ENCODE measurements at places on chromosomes 6 and 20.

- no peak for DNase-seq
These were observed 178.7 kb downstream of the ATXN1 start for GRCh38 chr6:16582446-16583143.

DNA sequence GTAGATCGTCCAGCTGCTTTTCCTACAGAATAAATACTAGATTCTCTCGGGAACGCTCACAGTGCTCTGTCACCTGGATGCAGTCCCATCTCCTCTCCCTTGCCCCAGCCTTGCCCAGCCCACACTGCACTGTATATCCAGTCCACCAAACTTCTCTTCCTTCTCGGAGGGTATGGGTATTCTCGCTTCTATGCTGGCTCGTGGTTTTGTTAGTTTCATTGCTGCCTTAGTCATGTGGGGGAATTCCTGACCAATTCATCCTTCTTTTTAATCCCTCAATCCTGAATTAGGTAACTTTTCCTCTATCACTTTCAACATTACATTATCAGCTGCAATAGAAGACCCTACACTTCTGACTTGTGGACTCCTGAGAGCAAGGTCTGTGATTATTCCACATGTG, 252.4 kb downstream of the GMDS start:
- DNase-seq: no peak

DNA sequence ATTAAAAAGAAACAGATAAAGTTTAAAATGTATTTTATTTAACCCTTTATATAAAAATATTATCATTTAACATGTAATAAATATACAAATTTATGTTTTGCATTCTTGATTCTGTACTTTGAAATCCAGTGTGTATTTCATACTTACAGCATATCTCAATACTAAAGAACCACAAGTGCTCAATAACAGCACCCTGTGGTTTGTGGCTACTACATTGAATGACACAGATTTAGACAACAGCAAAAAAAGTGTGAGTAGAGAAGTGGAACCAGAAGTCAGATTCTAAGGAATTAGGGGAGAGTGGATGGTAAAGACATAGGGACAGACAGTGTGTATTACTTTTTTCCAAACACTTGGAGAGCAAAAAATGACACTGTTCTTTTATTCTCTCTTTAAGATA, 524.5 kb downstream of the BMP2 start:
- no peak for DNase-seq

DNA sequence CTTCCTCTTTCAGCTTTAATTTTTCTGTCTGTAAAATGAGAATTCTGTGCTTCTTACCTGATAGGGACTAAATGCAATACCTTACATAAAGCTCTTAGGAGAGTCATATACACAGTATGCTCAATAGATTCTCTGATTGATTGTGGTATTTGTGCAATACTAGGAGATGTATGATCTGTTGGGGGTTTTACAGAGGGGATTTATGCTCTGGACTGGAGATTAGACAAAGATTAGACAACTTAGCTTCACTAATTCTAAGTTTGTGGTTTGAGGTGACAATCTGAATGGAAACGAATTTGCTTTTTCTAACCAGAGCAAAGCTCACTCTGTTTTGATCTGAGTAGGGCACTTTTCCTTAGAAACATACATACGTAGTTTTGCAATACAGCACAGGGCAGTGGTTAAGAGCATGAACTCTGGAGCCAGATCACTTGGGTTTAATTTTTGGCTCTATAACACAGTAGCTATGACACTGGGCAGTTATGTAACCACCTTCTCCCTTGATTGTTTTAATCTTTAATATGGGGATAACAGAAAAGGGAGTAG, 126.2 kb downstream of the RNF144B start:
- DNase-seq: no peak

GRCh38 chr6:45555981-45556771, 178.4 kb upstream of the SUPT3H start:
- DNase-seq: no peak

DNA sequence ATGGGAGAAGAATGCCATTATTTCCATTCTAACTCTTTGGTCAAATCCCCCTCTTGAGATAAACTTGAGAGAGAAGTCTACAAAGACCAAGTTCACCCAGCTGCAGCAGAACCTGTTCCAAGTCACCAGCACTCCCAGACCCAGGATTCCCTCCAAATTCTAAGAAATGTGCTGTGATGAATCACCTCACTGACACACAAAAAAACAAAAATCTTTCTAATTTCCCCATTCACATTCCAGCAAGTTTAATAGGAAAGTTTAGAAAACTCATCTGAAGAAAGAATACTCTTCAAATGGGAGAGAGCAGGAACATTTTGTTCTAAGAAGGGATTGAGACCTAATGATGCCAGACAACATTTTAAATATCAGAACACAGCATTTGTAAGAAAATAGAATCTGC, 213.6 kb upstream of the PLCB4 start:
- DNase-seq: no peak

DNA sequence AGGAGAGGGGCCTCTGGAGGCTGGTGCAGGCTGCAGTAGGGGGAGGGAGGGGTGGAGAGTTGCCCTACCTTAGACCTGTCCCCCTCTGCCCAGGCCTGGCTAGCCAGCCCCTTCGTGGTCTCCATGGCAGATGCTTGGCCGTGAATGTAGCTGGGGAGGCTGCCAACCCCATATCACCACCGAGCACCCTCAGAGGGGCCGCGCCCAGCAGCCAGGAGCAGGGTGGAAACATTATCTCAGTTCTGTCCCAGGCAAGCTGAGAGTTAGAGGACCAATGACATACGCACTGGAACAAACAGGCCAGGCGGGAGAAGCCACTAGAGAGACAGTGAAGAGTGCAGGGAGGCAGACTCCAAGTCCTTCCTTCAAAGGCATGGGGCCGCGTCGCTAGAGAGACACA, 66.5 kb downstream of the LRFN2 start:
- DNase-seq: no peak

DNA sequence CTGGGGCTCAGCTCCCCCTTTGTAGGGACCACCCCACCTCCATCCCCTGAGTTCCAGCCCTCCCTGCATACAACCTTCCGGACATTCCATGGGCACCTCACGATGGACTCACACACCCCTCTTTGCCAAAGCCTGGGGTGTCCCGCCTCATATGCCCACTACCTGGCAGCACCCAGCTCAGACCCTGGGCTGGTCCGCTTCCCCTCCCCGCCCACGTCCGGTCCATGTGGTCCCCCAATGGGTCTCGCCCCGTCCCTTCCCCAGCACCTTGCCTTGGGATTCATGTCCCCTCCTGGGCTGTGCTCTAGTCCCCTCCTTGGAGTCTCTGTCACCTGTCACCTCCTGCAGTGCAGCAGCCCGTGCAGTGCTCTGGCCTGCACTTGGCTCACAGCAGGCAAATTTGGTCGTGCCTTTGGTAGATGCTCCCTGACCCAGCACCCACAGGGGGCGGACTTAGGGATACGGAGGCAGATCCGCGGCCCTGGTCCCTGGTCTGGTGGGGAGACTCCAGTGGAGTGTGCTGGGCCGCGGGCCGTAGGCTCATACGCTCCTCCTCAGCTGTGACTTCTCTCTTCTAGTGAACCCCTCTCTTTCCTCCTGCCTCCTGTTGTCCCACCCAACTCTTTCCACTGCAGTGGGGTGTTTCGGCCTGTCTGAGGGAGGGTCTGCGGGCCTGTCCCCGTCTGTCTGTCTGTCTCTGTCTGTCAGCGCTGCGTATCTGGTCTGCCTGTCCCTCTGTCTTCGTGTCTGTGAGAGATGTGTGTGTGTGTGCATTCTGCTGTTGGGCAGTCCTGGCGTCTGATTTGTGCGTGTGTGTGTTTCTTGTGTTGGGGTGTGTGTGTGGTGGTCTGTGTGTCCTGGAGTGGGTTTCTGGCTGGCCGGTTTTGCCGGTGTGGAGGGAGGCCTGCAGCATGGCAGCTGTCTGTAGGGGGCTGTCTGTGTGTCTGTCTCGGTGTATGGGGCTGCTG, 69.5 kb downstream of the SRC start:
- no peak for DNase-seq

GRCh38 chr6:13038315-13038714, 290.0 kb downstream of the TBC1D7 start:
- no peak for DNase-seq

DNA sequence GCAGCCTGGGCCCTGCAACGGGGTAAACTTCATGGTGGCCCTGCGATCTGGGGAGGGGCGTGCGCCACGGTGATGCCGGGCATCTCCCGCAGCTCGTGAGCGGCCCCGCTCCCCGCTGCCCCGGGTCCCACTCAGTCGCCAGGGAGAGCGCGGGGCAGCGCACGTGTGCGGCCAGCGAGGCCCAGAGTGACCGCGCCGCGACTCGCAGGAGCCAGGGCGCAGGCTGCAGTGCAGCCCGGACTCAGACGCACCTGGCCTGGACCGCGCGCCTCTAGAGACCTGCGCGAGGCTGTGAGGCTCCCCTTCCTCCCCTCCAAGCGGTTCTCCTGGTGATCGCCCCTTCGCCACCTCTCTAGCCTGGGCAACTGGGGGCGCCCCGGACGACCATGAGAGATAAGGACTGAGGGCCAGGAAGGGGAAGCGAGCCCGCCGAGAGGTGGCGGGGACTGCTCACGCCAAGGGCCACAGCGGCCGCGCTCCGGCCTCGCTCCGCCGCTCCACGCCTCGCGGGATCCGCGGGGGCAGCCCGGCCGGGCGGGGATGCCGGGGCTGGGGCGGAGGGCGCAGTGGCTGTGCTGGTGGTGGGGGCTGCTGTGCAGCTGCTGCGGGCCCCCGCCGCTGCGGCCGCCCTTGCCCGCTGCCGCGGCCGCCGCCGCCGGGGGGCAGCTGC, 652 bp downstream of the BMP6 start:
- DNase-seq: no peak

DNA sequence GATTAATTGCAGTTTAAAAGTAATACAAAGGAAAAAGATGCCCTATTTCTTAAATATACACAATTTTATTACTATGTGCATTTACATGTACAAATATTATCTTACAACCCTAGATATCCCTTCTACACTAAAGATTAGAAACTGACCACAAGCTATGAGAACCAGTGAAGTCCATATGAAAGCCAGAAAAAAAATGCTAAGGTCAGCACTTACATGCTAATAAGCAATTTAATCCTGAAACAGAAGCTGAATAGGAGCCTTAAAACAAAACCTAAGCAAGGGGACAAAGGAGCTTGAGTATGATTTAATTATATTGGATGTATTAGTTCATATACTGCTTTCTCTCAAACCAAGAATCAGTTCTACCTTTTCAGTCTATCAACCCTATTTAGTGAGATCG, 14.2 kb downstream of the CEP162 start:
- no peak for DNase-seq

- DNase-seq: no peak
These were observed 40.5 kb upstream of the PLN start for GRCh38 chr6:118507636-118508035.

DNA sequence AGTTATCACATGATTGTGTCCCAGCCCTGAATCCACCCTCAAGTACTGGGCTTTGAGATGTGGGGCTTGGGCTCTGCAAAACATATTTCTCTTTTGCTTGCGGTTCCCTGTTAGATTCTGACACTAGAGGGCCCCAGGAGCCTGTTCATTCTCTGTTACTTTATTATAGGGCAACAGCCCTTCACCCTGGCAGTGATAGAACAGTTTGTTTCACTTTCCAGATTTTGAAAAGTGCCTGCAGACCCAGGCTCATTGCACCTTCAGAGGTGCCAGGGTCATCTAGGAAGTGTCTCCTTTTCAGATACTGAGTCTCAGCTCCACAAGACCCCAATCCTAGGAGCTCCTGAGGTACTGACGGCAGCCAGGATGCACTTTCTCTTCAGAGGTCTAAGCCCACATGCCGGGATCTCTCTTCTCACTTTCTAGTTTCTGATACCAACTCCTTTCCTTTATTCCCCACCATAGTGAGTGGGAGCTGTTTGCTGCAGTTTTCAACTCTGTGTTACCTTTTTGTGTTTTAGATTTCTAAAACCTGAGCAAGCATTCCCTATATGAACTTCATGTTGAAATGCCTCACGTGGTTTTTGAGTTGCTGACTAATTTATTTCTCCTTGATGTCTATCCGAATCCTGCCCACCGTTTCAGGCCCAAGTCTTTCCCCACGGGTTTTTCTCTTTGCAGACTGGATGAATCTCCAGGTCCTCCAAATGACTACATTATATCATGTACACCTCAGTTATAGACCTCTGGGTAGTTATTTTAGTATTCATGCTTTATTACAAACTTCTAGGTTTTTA, 10.9 kb downstream of the ABT1 start:
- no peak for DNase-seq

GRCh38 chr20:920311-920710, 4.2 kb upstream of the ANGPT4 start:
- DNase-seq: no peak

DNA sequence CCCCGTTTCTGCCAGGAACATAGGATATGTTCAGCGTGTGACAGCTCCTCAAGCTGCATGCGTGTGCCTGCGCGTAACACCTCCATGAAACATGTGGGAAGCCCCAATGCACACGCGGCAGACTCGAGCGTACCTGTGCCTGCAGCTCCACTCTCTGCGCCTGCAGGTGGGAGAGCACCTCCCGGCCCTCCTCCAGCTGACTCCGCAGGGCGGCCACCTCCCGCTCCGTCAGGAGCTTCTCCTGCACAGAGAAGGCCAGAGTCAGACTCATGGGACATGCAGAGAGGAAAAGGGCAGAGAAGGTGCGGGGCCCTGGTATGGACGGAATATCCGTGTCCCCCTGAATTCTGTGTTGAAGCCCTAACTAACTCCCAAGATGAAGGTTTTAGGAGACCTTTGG, 22.4 kb downstream of the BFSP1 start:
- no peak for DNase-seq

DNA sequence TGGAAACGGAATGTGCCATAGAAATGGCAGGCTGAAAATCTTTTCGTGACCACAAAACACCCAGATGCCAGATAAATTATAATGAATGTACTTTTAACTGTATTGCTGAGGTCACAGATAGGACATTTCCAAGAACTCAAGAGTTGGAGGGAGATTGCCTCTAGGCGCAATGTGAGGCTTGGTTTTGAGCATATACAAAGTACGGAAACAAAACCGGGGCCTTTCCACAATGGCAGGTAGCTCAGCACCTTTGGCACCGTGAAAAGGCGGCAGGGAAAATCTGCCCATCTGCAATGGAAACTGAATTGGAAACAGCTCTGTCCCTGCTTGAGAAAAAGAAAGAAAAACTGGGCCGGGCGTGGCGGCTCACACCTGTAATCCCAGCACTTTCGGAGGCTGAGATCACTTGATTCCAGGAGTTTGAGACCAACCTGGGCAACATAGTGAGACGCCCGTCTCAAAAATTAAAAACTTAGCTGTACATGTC, 10.5 kb upstream of the C20orf144 start:
- no peak for DNase-seq

DNA sequence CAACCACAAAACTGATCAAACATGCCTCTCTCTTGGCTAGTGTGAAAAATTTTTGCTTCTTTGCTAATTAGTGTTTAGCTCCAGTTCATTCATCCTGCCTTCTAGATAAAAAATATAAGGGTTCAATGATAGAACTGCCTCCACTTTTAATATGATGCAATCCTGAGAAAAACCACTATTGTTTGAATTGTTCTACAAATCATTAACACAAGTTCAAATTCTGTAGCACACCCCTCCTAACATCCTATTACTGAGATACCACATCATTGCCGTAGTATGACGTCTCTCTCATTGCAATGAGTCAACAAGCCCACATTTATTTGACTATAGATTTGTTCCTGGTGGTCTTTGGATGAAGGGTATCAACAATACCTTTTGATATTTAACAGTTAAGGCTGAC, 365.8 kb upstream of the OPRM1 start:
- DNase-seq: no peak

Data from renal cortex interstitium (tissue), 15 donors.